ENCODE measurements at places on chromosomes 6 and 20.
A peak's percentile ranks its signal among the peaks of the same experiment; 100 is the strongest.

DNA sequence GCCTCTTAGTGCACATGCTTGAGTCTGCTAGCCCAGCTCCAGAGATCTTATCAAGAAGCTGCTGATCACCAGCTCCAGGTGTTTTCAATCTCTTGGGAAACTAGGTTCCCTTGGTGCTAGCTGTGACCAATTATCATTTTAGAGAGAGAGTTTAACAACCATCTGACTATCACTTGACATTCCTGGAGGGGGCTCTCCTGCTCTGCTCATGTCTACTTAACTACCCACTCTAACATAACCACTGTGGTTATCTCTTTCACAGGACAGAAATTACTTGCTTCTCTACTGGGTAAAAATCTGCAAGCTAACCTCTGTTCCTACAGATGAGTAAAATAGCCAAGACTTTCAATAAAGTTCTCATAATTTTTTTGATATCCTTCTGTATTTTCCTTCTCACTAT, 823.4 kb upstream of the GJE1 start:
- no peak for DNase-seq

GRCh38 chr6:20900389-20901160, 366.3 kb downstream of the CDKAL1 start:
- no peak for DNase-seq

- no peak for DNase-seq
These were observed 535.0 kb downstream of the RFPL4B start for GRCh38 chr6:112881828-112882780.

- DNase-seq: no peak
These were observed 72.2 kb downstream of the CNBD2 start for GRCh38 chr20:36040571-36040970.

GRCh38 chr20:22768266-22769178, 184.2 kb upstream of the FOXA2 start:
- no peak for DNase-seq

- DNase-seq: no peak
These were observed 17.1 kb upstream of the MOXD1 start for GRCh38 chr6:132418235-132418965.

DNA sequence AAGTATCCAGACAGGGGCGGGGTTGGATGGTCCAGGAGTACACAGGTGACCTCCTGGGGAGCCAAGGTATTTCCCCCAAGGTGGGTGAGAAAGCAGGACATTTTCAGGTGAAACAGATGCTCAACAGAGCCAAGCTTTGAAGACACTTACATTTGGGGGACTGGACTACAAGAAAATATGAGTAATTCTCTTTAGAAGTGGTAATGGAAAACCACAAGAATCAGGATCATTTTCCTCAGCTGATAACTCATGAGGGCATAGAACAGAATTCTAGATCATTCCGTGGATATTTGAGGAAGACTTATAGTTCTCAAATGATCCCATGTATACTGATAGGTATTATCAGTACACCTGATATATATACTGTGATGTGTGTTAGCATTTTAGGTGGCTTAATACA, 89.9 kb downstream of the UST start:
- DNase-seq: peak; percentile 55

- peak; percentile 41 for DNase-seq
These were observed 568 bp downstream of the CCDC170 start for GRCh38 chr6:151494235-151494935.

DNA sequence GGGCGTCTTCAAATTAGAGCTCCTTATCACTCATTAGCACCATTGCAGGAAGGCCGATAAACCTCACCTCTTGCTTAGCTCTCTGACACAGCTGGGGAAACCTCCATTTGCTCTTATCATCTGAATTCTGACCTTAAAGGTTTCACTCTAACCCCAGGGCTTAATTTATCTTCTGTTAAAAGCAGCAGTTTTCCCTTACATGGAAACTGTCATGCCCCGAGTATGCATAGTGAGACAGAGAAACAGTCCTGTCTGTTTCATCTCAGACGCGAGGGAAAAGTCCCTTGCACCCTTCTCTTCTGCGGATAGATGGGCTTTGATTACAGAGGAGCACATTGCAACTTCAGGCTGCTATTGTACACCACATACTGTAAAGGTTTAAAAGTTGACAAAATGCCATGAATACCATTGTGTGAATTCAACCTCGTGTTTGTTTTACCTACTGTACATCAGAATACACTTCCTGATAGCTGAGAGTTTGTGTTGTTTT, 191.5 kb upstream of the BMP2 start:
- no peak for DNase-seq

DNA sequence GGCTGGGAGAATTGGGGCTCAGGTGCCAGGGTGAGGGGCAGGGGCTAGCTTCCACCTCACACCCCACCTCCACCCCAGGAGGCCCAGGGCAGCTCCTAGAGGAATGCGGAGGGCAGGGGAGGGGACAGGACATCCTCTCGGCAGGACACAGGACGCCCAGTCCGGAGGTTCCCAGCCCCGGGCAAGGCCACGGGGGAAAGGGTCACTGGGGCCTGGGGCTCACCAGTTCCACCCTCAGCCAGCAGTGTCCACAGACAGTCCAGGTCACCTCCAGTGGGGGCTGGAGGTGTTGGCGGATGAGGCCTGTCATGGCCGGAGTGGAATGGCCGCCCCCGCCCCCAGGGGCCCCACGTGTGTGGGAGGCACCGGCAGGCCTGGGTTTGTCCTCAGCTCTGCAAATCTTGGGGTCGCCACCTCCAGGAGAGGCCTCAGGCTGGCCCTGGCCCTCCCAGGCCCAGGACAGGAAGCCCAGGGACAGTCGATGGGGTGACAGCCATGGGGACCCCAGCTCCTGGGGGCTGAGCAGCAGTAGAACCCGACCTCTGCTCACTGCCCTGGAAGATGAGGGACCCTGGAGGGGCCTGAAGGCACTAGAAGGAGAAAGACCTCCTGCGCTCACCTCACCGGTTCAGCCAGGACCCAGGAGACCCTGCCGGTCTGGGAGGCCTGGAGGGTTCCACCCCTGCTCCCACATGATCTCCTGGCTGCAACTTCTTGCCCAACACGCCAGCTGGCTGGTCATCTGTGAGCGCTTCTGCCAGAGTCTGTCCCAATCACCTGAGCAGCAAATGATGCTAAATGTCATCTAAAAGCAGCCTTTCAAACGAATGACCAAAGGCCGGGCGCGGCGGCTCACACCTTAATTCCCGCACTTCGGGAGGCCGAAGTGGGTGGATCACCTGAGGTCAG, 13.0 kb upstream of the ABHD16B start:
- DNase-seq: no peak

DNA sequence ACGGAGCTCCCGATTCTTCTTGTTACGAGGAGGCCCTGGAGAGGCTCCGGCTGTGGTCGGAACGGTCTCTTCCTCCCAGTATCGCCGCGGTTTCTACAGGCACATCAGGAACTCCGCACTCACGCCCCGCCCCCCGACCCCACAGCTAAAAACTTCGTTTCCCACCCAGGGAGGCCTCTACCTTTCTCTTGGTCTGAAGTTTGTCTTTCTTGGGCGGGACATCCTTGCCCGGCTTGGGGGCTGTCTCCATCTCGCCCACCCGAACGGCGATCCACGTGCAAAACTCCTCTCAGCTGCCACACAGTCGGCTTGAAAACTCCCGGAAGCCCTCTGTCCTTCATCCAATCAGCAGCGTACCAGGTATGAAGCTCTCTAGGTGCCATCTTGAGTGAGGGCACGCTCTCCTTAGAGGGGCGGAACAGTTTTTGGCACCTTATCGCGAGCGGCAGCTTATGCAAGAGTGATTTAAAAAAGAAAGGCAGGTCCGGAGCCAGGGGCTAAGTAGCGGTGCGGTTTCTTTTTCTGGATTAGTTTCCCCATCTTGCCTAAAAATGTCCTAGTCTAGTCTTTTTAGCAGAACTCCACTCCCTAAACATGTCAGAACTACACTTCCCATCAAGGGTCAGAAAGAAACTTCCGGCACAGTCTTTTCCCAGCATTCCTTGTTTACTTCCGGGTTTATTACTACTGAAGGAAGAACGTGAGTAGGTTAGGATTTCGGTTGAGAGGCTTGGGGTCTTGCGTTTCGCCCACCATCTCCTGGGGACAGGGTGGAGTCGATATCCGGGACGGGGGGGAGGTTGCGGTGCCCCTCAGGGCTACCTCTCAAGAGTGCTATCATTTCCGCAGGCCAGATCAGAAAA, at the start of the genes PFDN6 and WDR46:
TSS of gene PFDN6 (plus strand) at position 681 of the 863 bp plus-strand sequence. CDS start 256 bp downstream, outside the sequence.
TSS of gene WDR46 (minus strand) at position 319 of the 863 bp plus-strand sequence. CDS start at position 250, 69 bp downstream.
- DNase-seq: peak; percentile 90

GRCh38 chr20:44074252-44075151, 112.5 kb downstream of the JPH2 start:
- DNase-seq: peak; percentile 77

GRCh38 chr6:31706599-31706998, at the start of gene LY6G6F:
LY6G6F (plus strand) TSS chr6:31706866; CDS start chr6:31706907, 41 bp downstream.
- no peak for DNase-seq

GRCh38 chr6:150730801-150731457, 131.2 kb downstream of the PLEKHG1 start:
- no peak for DNase-seq

- peak; percentile 75 for DNase-seq
These were observed 6.7 kb upstream of the C2 start for GRCh38 chr6:31920811-31921210.

DNA sequence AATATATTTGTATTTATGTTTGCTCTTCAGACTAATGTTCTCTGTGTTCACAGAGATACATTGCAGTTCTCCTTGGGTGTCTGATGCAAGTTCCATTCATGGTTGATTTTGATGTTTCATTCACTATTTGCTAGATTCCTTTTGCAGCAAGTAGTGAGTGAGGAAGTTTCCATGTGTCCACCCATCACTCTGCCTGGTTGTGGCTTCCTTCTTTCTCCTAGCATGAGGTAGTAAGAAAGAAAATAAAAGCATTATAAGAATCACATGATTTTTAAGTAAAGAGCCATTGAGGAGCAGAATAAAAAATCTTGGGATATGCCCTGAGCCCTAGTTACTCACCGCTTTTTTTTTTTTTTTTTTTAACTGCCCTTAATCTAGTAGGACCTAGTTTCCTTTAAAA, 8.7 kb downstream of the SASH1 start:
- DNase-seq: no peak

- DNase-seq: no peak
These were observed 644 bp downstream of the OARD1 start for GRCh38 chr6:41071501-41071922.

GRCh38 chr20:54234991-54235390, 27.1 kb downstream of the PFDN4 start:
- DNase-seq: no peak

- peak; percentile 85 for DNase-seq
These were observed 46.3 kb downstream of the SOD2 start for GRCh38 chr6:159646733-159647132.

DNA sequence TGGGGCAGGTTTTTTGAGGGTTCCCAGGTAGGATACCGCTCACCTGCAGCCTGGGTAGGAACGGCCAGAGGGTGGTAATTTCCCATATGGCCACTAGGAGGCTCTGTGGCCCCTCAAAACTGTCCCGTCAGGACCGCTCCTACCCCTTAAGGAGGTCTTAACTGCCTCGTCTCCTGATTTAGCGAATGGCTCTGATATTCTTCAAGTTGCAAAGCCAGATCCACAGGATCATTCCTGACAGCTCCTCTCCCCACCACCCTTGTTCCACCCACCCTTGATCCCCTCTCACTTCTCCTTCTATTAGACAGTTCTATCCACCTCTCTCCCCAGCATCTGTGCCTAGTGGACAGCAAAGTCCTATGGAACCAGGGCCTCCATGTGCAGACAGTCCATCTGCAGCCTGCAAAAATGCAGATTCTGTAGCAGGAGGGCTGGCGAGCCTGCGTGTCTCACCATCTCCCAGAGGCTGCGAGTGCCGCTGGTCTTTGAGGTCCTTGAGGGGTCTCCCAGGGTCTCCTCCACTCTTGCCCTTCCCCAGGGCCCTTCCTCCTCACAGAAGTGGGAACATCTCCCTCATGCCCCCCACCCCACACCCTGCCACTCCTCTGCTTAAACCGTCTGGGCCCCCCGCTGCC, 34.3 kb upstream of the ZBP1 start:
- DNase-seq: peak; percentile 55

- DNase-seq: no peak
These were observed 49.8 kb downstream of the ZDHHC14 start for GRCh38 chr6:157430834-157431233.

DNA sequence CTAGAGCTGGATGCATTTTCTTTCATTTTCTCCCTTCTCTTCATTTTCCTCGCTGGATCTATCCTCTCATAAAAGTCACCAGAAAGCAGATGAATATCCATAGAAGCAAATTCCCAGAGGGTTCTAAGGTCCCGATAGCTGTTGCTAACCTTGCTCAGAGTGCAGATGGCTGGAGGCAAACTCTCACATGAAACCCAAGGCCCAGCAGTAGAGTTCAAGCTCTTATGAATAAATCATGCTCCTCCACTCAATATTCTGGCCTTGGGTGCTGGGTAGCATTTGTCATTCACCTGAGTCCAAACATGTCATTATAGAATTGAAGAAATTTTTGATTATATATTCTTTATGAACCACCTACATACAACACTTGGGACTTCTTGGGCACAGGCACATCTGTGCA, 539.7 kb upstream of the MARCKS start:
- no peak for DNase-seq

DNA sequence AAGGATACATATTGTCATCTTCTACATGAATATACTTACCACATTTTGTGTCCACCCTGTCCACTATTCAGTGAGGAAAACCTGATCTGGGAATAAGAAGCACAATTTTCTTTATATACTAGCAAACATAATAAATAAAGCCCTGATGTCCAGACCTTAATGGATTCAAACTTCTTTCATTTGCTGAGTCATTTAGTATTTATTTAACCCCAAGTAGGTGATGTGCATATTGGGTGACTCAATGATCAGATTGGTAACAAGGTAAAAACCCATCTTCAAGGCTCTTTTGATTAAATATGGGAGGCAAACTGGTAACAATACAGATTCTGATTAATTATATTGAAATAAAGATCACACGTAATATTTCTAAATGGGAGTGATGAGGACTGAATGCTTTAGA, 1159.8 kb upstream of the EYS start:
- no peak for DNase-seq

DNA sequence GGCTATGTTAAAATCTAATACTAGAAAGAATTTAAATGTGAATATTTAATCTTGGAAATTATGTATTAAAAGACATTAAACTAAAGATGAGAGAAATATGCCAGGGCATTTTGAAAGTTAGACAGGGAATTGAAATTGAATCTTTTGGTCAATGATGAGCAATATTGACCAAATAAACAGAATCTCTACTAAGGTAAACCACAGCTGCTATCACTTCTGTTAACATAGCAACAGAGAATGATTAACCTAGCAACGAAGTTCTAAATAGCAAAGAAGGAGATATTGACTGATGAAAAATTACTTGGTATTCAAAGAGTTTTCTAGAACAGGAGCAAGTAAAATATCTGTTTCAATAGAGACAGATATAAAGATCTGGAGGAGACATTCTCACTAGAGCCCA, 45.2 kb upstream of the RSPO3 start:
- no peak for DNase-seq

DNA sequence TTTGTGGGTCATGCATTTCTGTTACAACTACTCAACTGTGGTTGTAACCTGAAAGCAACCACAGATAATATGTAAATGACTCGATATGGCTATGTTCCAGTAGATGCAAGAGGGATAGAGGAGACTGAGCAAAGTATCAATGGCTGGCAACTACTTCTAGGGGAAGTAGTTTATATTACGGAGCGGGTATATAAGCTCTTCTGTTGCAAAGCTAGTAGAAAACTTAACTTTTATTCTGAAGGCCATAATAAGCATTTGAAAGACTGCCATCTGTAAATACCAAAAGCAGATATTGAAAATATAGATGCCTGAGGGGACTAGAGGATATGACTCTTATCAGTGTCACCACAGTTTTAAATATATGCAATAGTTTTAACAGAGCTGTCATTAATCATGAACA, 655.3 kb downstream of the PHF3 start:
- no peak for DNase-seq

- no peak for DNase-seq
These were observed 209.0 kb downstream of the SIM1 start for GRCh38 chr6:100255701-100256100.
